ENCODE measurements at places on chromosomes 16 and 17.

- no peak for DNase-seq
Measured at GRCh38 chr17:80091376-80091775, 10.0 kb upstream of the GAA start.

GRCh38 chr16:24769806-24770205, 40.4 kb downstream of the TNRC6A start:
- DNase-seq: no peak

GRCh38 chr16:57970970-57971369, at the start of gene CNGB1:
Gene CNGB1, minus strand, starts transcription at chr16:57971128. Its CDS starts 3,842 bp downstream, at chr16:57967286.
- DNase-seq: no peak

GRCh38 chr16:19382887-19383816, 34.5 kb upstream of the TMC5 start:
- no peak for DNase-seq

DNA sequence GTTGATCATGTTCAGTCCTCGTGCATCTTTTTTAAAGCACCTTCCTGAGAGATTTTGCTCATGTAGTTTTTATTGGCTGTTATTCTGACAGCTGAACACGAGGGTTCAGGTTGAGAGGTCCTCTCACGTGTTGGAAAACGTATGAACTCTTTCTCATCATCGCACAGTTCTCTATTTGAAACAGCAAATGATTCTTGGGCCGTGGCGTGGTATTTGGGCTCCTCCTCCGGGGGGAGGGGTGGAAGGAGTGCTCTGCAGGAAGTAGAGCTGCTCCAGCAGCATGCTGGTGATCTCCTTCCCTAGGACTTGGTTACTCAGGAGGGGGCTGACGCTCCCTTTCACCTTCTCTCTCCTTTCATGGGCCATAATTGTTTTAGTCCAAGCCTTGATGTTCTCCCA, 70.4 kb downstream of the KSR1 start:
- DNase-seq: no peak

DNA sequence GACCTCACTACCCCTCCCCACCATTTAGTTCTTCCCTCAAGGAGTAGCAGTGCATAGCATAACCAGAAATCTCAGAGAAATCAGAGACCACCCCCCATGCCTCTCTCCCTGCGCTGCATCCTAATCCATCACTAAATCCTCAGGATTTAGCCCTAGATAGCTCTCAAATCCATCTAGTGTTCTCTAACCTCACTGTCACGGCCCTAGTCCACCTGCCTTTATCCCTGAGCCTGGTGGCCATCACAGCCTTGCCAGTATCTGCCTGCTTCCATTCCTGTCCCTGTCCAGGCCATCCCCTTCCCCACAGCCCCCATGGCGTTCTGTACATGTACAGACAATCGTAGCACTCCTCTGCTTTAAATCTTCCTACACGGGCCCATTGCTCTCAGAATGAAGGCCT, 19.1 kb downstream of the CBLN1 start:
- DNase-seq: no peak

GRCh38 chr16:65500007-65500406, 378.1 kb upstream of the CDH11 start:
- DNase-seq: no peak

- no peak for DNase-seq
Measured at GRCh38 chr16:10501016-10501607, 79.3 kb downstream of the EMP2 start.

DNA sequence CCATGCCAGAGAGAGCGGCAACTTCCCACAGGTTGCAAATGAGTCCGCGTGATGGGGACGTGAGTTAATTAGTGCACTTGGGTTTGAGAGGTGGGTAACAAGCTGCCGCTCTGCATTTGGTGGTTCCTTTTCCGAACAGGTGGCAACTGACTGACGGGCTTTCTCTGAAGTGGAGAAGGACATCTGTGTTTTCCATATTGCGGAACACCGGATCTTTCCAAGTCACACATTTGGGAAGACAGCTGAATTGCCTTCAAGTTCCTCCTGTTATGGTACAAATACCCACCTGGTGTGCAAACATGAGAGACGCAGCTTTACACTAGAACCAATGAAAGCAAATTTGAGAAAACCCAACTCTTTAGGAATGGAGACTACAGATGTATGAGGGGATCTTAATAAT, 451.3 kb upstream of the ZFHX3 start:
- no peak for DNase-seq

DNA sequence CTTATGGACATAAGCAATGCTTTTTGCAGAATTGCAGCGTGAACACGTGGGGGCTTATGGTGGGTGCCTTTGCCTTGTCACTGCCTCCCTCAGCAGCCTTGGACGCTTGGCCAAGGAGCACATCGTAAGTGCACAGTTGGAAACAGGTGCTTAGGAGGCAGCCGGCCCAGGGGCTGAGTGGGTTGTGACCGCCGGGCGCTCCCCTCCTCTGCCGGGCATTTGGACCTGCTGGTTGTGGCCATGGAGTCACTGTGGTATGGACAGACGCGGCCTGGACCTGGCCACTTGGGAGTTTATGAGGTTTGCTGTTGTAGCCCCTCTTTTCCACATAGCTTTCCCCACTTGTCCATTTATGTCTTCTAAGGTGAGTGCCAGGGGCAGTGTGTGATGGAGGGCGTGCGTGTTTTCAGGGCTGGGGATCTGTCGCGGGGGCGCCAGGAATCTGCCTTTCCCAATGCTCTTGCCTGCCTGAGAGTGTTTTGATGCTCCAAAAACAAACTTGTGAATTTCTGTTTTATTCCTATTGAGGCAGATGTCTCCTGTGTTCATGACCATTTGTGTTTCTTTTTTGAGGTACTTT, 49.2 kb downstream of the PDPK1 start:
- DNase-seq: no peak
